ENCODE measurements at places on chromosomes 11 and 22.

DNA sequence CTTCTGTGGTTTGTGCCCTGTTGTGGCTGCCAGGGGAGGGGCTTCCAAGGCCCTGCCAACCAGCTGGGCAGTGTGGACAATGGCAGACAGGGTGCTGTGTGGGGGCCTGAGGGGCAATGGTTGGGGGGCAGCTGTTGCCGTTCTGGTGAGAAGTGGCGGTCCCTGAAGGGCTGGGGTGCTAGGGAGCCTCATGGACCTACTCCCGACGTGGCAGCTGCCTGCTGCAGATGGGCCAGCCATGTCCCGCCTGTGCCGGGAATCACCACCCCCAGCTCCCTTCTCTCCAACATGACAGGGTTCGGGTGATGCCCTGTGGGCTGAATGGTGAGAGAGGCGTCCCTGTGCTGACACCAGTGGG is 74.2 kb downstream of the KCNQ1 start:
- DNase-seq, result peak; percentile 1

- no peak for DNase-seq
Measured at GRCh38 chr11:59900366-59901126, 22.0 kb downstream of the OOSP3 start.

DNA sequence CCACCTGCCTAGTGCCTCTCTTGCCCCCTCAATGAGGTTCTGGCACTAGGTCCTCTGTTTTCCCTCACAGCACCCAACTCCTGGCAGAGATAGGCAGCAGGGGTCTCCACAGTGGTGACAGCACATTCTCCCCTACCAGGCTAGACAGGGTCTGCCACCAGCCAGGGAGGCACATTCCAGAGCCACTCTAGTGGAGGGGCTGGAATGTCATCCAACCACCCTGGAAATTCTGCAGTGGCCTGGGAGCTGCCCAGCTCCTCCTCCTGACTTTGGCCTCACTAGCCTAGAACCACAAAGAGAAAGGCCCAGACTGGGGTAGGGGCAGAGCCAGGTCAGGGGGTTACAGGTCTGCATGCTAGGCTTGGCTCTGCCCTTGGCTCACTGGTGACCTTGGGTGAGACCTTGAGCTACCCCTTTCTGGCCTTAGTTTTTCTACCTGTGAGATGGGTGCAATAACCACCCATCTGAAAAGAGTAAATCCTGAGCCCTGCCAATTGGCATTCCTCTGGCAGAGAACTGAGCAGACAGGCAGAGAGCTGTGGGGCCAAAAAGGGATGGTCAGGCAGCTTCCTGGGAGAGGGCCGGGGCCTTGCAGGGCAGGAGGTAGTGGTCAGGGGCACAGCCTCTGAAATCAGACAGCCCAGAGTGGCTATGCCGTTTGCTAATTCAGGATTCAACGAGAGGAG is 7.1 kb downstream of the P2RY2 start:
- no peak for DNase-seq

DNA sequence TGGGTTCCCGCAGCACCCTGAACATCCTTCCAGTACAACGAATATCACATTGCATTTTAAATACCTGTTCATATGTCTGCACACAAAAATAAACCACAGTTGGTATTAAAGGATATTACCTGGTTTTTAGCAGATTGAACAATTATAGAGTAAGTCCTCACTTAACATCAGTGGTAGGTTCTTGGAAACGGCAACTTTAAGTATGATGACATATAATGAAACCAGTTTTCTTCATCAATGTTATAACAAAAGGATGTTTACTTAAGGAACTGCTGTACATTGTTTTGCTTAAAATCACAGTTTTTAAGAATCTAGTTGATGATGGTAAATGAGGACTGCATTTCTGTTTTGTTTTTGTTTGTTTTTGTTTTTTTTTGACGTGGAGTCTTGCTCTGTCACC is 28.0 kb downstream of the TRIM66 start:
- no peak for DNase-seq

- DNase-seq, result no peak
Measured at GRCh38 chr22:38981005-38981991, 849 bp upstream of the APOBEC3B start.

DNA sequence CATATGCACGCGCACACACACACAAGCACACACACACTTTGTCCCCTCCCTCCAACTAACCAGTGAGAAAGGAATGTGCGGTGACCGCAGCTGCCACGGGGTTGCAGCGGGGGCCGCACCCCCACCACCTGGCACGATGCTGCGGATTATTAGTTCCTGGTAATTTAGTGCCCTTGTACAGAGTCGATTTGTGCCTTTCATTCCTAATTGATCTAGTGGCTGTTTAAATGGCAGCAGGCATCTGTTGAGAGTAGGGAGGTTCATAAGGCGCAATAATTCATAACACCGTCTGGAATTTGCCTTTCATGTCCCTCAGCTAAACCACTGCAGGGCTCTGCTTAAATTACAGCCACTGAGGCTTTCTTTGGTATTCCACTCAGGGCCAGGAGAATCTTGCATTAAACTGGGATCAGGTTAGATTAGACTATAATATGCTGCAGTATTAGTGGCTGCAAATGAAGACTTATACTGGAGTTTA is 113.7 kb downstream of the FEZ1 start:
- no peak for DNase-seq

- no peak for DNase-seq
Measured at GRCh38 chr22:42077486-42078125, 1.9 kb upstream of the SMDT1 start.

- DNase-seq, result no peak
Measured at GRCh38 chr11:19474954-19475721, 234.4 kb upstream of the E2F8 start.

GRCh38 chr11:41382927-41383326 is 76.5 kb downstream of the LRRC4C start:
- DNase-seq, result no peak

DNA sequence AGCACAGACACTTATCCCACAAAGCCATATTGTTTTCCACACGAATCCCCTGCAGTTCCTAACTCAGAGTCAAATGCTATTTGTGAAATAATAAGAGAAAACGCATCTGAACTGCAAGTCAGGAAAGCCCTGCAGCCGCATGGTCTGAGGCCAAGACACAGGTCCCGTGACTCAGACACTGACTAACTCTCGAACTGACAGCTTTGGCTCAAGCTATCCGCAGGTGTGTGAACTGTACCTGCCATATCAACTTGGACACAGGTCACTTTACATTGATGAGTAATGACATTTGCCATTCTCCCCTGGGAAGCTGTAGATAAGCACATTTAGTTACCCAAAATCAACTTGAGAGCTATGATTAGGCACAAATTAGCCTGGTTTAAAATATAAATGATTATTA is 34.9 kb upstream of the NFRKB start:
- DNase-seq, result no peak

DNA sequence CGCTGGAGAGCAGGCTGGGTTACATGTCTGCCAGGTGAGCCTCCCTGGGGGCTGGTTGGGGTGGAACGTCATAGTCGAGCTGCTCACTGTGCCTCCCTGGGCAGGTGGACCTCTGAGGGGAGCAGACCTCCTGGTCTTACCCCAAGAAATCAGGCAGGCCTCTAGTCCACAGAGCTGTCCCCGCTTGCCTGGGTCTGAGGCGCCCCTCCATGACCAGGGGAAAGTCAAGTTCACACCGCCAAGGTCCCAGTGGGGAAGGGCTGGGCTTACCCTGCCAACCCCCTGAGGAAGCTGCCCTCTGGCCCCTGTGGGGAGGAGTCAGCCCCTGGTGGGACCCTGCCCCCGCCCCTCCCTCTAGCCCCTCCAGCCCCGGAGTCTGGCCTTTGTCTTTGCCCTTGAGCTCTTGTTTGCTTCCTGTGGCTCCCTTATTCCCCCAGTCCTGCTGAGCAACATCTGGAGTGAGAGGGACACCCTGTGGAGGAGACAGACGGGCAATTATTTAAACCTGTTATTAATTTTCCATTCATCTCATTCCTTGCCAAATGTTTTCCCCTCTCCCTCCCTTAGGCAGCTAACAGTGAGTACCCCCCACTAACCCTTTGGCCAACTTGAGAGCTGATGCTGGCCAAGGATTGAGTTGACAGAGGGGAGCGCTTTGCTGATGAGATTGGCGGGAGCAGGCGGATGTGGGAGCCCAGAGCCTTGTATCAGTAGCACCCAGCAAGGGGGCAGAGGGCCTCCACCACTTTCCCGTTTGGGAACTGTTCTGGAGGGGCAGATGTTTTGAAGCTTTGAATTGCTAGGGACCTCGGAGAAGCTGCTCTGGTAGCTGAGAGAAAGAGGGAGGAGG is 83.4 kb downstream of the CEP164 start:
- DNase-seq, result no peak

- no peak for DNase-seq
Measured at GRCh38 chr11:85685820-85686459, at the start of gene CCDC89. Gene CCDC89, minus strand, starts transcription at chr11:85686195. Its CDS starts 65 bp downstream, at chr11:85686130.

- DNase-seq, result no peak
Measured at GRCh38 chr22:32407312-32407711, 4.7 kb downstream of the RTCB start.

- DNase-seq, result no peak
Measured at GRCh38 chr11:7261578-7261977, 9.9 kb downstream of the SYT9 start.

- DNase-seq, result no peak
Measured at GRCh38 chr11:41446107-41446506, 13.3 kb downstream of the LRRC4C start.

DNA sequence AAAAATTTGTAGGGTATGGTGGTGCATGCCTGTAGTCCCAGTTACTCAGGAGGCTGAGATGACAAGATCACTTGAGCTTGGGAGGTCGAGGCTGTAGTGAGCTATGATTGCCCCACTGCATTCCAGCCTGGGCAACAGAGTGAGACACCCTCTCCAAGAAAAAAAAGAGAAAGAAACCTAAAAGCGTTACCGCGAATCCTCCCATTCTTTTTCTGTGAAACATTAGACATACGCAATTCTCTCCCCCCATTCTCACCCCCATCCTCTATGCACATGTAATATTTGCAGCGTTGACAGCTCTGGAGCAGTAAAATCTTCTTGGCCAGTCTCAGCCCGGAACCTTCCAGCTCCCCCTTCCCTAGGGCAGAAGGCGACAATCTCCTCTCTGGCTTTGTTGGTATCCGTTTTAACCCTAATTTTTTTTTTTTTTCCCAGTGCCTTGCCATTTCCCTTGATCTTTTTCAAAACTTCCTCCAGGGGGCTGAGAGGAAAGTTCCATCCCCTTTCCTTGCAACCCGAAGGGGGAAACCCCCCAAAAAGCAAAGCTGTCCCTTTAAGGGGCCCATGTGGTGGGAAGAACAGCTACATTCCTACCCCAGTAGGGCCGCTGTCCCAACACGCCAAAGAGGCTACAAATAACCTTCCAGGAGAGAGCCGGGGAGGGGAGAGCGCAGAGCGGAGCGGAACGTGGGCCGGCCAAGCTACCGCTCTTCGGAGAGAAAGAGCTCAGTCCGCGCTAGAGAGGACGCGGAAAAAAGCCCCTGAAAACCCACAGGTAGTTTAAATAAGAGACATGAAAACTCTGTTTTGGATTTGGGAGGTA is 1.9 kb downstream of the LRP4 start:
- peak; percentile 38 for DNase-seq

DNA sequence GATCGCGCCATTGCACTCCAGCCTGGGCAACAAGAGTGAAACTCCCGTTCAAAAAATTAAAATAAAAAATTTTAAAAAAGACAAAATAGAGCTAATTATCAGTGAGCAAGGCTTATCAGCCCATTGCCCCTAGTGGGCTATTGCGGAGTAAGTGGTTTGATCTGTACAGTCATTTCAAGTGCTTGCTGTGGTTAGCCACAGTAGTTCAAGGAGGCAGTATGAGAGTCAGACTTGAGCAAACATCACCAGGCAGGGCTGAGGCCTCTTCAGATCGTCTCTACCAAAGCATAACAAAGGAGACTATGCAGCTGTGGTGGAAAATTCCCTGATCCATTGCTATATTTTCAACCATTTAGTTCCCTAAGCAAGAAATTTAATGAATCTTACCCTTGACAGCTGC is 4.3 kb upstream of the SBF2 start:
- peak; percentile 55 for DNase-seq

DNA sequence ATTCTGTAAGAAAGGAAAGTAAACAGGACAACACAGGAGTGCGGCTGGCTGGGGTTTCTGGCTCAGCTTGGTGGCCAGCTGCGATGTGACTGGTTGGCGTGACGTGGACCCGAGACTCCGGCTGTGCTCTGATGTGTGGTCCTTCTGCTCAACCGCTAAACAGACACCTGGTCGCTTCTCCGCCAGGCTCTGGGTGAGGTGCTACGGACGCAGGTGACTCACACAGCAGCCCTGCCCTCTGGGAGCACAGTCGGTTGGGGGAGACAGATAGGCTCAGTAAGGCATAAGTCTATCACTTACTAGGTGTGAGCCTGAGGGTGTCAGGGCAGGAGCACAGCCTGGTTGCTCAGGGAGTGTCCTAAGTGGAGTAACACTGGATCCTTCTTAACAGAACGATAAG is 8.2 kb downstream of the RTL6 start:
- no peak for DNase-seq

- DNase-seq, result peak; percentile 66
Measured at GRCh38 chr11:66126808-66127555, 56.9 kb downstream of the PACS1 start.

DNA sequence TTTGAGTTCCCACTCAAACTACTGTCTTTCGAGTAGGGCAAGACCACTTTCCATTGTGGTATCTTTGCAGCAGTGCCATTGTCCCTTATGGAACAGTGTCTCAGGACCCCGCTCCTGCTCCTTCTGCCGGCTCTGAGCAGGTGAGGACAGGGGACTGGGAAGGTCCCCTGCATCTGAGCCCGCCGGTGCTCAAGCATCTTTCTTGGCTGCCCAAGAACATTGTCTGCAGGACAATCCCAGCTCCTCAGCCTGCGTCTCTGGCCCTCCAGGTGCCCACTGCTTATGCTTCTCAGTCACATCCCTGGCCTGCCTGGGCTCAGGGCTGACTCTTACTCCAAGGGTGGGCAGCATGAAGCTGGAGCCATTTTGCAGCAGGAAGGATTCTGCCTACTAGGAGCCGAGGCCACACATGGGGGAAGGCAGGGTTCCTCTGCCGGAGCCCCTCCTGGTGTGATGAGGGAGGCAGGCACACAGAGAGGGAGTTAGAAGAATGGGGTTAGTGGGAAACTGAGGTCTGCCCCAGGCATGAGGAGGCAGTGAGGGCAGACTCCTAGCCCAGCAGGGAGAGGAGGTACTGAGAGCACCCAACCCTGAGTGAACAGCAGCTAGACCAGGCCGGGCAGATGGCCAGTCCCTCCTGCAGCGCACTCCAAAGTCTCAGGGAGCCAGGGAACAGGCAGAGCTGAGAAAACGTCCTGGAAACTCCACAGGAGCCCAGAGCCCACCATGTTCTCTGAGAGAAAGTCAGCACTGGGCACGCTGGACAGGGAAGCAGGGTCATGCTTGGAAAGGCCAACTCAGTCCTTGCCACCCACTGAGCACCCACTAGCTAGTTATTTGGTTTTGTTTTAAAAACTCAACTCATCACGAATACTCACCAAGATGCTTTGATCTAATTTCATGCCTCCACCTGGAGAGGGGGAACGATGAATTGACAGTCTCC is 7.5 kb upstream of the PPARA start:
- DNase-seq, result no peak

DNA sequence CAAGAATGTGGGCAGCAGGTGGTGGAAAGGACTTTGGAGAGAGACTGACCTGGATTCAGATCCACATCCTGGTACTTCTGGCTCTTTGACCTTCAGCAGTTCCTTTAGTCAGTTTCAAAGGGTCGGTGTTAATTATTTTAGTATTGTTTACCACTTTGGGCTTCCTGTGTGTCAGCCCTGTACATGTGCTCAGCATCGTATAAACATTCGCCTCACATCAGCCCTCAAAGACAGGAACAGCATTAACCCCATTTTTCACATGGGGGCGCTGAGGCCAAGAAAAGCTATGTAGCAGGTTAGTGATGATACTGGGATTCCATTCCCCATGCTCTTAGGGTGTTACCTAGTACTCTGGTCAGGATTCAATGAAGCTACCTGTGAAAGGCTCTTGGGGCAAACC is 72.1 kb upstream of the YWHAH start:
- DNase-seq, result peak; percentile 7

GRCh38 chr22:46051646-46052045 is 74.7 kb upstream of the WNT7B start:
- no peak for DNase-seq
